HFF-Myc (cell line): ENCODE measurements at places on chromosomes 16 and 17.

DNA sequence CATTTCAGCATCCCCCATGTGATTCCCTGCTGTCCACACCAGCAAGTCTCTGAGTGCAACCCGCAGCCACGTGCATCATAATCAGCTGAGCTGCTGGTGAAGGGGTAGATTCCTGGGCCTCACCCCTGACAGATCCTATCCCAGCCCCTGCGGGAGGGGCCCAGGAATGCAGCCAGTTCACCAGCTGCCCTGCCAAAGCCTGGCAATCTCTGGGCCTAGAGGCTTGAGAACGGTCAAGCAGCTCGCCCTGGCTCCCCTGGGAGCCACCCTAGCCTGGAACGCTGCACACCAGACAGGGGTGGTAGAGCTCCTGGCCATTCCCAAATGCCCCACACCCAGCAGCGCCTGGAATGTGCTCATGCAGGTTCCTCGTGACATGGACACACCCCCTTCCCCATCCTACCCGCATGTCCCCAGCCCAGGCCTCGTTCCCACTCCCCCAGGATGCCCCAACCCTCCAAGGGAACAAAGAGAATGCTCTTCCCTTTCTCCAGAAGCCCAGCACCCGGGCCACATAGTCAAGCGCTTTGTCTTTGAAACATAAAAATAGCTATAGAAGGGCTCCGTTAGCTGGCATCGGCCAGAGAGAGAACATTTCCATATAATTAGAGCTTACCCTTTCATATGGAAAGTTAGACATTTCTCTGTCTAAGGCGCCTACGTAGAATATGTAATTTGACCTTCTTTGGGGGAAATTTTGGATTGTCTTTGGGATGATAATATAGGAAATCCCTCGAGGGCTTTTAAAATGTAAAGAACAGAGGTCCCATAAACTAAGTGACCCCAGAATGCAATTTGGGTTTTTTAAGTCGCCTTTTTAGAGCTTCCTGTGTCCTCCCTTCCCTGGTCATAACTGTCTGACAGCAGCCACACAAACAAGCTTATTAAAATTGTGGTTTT, 3.4 kb downstream of the CEP295NL start:
- DNase-seq: no peak

- DNase-seq: peak; percentile 63
Measured at GRCh38 chr16:88303890-88304819, 78.6 kb upstream of the ZNF469 start.

DNA sequence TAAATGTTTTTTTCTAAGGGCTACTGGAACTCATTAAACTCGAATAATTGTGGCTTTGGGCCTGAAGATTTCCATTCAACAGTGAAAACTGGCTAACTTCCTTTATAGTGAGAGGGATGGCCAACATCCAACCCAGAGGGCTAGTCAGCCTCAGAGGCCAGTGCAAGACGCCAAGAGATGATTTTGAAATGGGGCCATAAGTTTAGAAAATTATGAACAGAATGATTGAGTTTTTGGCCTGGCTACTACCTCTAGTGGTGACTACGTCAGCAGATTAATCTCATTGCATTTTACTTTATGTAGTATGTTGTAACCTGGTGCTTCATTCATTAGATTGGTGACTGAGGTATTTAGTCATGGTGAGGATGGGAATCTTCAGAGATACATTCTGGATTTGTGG, 28.4 kb downstream of the HAPSTR1 start:
- DNase-seq: no peak

- no peak for DNase-seq
Measured at GRCh38 chr17:28972437-28972836, 21.1 kb upstream of the PHF12 start.

DNA sequence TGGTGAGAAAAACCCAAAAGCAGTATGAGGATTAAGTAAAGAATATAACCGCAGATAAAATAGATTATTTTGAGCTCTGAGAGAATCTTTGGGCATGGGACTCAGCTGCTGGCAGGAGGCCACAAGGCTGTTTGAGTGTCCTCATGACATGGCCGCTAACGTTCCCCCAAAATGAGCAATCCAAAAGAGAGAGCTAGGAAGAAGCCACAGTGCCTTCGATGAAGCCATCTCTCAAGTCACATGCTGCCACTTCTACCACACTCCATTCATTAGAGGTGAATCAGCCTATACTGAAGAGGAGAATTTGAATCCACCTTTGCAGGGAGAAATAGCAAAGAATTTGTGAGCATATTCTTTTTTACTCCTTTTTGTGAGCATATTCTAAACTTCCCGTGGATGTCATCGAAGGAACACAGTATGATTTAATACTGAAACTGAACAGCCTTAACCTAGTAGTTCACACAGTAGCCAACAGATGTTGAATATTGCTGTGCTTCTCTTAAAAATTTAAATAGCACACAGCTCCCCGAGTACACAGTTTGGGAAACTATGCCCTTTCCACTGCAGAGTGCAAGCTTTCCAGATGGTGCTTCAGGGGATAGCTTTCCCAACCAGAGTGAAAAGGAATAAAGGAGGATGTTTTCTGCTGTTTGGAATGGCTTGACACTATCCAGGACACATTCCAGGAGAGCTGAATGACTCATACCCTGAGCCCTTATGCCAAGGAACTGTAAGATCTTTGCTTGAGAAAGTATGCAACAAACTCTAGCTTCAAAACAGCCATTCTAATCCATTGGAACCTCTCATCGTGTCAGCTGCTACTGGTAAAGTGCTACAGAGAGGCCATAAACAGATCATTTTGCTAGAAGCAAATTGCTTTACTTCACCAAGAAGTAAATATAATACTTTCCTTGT, 33.9 kb downstream of the ANKFY1 start:
- peak; percentile 97 for DNase-seq

DNA sequence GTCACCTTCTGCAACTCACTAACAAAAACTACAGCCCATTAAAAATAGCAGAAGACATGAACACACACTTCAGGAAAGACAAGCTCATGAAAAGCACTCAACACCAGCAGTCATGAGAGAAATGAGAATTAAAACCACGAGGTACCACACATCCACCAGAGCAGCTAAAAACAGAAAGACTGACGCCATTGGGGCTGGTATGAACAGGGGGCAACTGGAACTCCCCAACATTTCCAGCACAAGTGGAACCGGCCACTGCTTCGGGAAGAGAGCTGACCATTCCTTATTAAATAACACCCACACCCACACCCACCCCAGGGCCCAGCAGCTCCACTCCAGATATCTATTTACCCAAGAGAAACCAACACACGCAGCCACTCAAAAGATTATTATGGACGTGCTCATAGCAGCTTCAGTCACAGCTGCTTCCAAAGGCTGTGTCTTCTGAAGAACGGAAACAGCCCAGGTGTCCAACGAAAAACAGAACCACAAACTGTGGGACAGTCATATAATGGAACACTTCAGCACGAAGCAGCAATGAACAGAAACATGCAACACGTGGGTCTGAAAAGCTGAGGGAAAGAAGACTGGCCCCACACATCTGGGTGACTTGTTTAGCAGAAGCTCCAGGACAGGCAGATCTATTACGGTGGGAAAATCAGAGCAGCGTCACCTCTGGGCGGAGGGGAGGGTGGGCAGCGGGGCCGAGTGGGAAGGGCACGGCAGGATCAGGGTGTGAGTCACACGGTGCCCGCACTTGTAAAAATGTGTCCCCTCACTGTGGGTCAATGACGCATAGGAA, 41.1 kb downstream of the KLHDC4 start:
- no peak for DNase-seq

- DNase-seq: no peak
Measured at GRCh38 chr16:50103764-50104163, 38.0 kb downstream of the HEATR3 start.

DNA sequence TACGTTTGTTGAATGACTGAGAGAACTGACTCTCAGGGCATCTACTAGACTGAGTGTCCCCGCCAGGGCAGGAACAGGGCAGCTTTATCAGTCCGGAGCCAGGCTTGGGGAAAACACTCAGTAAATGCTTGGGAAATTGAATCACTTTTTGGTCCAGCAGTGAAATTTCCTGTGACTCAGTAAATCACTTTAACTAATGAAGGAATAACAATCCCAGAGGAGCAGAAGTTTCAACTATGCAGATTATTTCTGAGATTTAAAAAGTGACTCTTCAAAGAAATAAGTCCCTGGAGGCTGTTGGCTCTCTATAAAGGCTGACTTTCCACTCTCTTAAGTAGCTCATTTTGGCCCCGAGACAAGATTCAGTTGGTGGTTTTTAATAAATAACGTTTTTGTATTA, 101.8 kb downstream of the FOXL1 start:
- DNase-seq: no peak

DNA sequence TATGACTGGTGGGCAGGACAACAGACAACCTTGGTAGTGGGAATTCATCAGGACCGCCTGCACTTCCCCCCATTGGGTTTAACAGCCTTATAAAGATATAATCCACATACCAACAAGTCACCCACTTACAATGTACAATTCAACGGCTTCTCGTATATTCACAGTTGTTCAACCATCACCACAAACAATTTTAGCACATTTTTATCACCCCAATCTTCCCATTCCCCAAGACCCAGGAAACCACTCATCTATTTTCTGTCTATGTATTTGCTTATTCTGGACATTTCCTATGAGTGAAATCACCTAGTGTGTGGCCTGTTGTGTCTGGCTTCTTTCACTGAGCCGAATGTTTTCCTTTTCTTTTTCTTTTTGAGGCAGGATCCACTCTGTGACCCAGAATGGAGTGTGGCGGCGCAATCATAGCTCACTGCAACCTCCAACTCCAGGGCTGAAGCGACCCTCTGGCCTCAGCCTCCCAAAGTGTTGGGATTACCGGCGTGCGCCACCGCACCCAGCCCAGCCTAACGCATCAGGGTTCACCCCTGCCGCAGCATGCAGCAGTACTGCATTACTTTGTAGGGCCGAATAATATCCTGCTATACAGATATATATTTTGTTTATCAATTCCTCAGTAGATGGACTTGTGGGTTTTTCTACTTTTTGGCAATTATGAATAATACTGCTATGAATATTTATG, 10.9 kb downstream of the ANKS3 start:
- DNase-seq: no peak

DNA sequence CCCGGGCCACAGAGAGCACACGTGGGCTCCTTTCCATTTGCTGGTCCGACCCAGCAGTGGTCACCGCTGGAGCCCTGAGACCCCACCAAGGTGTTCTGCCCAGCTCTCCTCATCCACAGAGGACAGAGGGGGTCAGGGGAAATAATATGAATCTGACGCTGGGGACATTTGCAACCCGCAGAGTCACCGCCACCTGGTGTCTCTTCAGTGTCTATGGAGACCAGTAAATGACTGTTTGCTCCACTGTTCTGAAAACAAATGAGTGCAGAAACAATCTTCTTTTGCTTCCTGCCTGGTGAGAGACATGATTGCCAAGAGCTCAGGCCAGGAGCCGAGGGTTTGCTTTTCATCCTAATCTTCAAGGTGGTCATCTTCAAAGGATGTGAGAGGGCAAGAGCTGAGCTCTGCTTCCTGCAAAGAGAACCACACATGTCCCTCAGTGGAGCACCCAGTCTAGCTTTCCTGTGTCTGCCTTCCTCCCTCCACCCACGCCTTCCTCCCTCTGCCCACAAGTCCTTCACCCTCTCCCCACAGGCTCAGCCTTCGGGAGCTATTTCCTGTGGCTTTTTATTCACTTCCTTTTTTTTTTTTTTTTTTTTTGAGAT, 14.7 kb upstream of the KLHDC4 start:
- DNase-seq: no peak

DNA sequence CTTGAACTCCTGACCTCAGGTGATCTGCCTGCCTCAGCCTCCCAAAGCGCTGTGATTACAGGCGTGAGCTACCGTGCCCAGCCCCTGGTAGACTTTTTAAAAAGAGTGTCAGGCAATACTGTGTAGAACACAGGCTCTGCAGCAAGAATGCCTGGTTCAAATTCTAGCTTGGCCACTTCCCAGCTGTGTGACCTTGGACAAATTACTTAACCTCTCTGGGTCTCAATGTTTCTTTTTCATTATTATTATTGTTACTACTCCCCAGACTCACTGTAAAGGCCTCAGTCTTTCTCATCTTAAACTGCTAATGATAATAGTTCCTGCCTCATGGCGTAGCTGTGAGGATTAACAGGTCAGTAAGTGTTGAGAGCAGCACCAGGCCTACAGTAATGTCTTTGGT, 114.3 kb downstream of the LITAF start:
- no peak for DNase-seq

DNA sequence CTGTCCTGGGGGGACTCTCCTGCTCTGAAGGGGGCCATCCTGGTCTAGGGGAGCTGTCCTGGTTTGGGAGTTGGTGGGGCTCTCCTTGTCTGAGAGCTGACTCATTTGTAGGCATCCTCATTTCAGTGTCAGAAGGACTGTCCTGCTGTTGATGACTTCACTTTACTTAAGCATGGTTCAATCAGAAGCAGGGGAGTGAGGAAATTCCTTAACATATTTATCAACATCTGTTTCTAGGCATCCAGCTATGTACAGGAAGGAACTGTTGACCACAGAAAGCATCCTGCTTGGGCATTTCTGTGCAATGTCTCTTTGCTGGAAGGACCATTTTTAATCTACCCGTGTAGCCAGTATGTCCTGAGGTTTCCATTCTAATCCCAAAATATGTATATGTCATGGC, 502.7 kb upstream of the HSBP1 start:
- DNase-seq: peak; percentile 83

DNA sequence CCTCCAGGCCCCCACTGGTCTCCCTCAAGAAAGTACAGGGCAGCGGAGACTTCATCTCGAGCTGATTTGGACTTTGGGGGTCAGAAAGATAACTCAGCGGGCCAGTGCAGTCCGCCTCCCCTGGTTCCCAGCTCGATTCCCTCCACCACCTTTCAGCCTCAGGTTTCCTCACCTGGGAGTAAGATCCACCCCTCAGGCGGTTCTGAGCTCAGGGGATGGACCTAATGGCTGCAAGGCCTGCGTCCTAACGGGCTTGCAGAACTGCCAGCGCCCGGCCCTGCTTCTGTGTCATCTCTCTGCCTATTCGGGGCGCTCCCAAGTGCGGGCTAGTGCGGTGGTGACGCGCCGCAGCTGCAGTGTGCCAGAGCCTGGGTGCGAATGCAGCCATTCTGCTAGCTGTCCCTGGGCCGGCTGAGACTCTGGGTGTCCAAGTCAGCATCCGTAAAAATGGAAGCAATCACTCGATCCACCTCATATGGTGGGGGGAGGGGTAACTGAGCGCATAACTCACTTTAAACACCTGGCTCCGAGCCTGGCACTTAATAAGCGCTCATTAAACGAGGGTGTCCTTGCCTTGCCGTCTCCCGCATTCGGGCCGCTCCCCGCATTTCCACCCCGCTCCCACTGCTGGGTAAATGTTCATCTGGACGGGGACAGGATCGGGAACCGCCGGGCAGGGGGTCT, 129.6 kb upstream of the LHX1 start:
- no peak for DNase-seq

GRCh38 chr17:31272236-31272635, 24.8 kb downstream of the OMG start:
- DNase-seq: no peak

- no peak for DNase-seq
Measured at GRCh38 chr16:85753559-85753958, 2.7 kb upstream of the C16orf74 start.
